ENCODE measurements at places on chromosomes 12 and 14. TPM values are rescaled to one million over a fixed set of nuclear protein-coding genes. Genes with fewer than 3 reads are reported as not detected.
A peak's percentile ranks its signal among the peaks of the same experiment; 100 is the strongest.

Gene ACSS3
- total RNA-seq: 24.8 TPM

Gene DTX1
- total RNA-seq: 2.0 TPM

Gene PDZRN4
- 0.32 TPM for total RNA-seq

Gene WNT5B
- total RNA-seq: 3.3 TPM

Gene SERPINA10
- total RNA-seq: not detected

Gene CHFR
- total RNA-seq: 19.0 TPM

Gene LTBR
- total RNA-seq: 37.6 TPM

Gene VDR
- total RNA-seq: 0.93 TPM

GRCh38 chr14:38257507-38257906, 1.6 kb upstream of the CLEC14A start:
- DNase-seq: no peak

GRCh38 chr12:105775343-105775742, 363.4 kb downstream of the NUAK1 start:
- DNase-seq: no peak

GRCh38 chr14:60951776-60952435, 29.0 kb downstream of the TRMT5 start:
- no peak for DNase-seq

DNA sequence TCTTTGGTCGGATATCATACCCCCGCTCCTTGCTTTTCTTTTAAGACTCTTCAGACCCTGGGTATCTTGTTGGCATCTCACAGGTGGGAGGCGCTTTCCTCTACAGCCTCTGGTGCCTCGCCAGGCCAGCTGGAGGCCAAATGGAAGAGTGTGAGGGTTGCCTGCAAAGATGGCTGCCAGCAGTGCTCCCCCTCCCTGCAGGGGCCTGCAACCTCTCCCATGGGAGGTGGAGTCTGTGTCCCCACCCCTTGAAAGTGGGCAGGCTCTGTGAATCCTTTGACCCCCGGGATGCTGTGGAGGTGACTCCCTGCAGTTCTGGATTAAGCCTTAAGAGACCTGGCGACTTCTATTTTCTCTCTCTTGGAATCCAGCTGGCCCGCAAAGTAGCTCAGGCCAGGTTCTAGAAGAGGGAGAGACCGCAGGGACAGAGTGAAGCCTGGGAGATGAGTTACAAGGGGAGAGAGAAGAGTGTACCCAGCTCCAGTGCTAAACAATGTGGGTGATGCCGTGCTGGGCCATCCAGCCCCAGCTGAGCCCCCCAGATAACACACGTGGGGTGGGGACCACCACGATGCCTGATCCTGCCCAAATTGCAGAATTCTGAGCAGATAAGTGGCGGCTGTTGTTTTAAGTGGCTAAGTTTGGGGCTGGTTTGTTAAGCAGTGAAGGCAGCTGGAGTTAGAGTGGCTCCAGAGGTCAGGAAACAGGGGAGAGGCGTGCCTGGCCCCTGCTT, 37.9 kb upstream of the NCOR2 start:
- DNase-seq: no peak

GRCh38 chr12:26810330-26810729, 22.7 kb downstream of the ITPR2 start:
- peak; percentile 76 for DNase-seq

GRCh38 chr12:74280156-74280655, 257.4 kb upstream of the ATXN7L3B start:
- DNase-seq: no peak

DNA sequence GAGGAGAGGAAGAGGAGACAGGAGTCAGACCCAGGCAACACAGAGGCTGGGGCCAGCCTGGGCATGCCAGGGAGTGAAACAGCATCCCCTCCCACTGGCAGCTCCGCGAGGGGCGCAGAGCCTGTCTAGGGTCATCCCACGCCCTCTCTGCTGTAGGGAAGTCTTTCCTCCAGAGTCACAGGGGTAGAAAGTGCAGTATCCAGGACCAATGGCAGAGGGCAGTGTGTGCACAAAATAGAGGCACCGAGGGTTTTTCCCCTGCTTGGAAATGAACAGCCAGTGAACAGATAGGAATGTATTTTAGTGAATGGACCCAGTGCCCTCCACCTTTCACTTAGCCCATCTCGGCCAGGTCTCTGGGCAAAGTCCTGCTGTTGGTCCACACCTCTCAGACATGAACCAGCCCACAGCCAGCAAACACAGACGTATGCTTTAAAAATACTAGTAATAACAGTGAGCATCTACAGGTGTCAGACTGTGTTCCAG, 9.4 kb upstream of the KRT74 start:
- peak; percentile 24 for DNase-seq

- no peak for DNase-seq
These were observed 46.8 kb downstream of the IQSEC3 start for GRCh38 chr12:113347-113746.

- peak; percentile 97 for DNase-seq
These were observed at the start of gene APPL2 for GRCh38 chr12:105235732-105236476. APPL2 (minus strand) TSS chr12:105236174; CDS start chr12:105236012, 162 bp downstream.

DNA sequence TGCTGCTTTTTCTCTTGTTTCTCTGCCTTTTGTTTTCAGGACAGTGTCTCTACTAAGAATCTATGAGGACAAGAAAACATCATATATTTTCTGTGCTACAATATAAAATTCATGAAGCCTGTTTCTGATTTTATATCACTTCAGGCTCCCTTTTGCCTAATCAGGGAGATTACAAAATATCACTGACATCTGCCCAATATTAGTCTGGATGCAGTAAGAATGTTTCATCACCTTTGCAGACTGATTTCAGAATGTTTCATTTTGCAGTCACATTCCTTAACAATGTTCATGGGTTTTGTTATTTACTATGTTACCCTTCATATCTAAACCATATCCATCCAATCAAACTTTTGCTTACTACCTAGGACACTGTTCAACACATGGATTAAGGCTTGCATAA, 491 bp upstream of the CLEC6A start:
- DNase-seq: no peak

GRCh38 chr12:91744597-91744996, 401.0 kb downstream of the BTG1 start:
- no peak for DNase-seq

- DNase-seq: no peak
These were observed 247.2 kb downstream of the ALX1 start for GRCh38 chr12:85527192-85527591.

- no peak for DNase-seq
These were observed 320.8 kb upstream of the CCDC196 start for GRCh38 chr14:66165337-66165736.

GRCh38 chr14:101105045-101105444, 201.5 kb upstream of the RTL1 start:
- DNase-seq: no peak

- peak; percentile 24 for DNase-seq
These were observed 66.3 kb upstream of the NCOR2 start for GRCh38 chr12:124633365-124634362.

- no peak for DNase-seq
These were observed 233.3 kb upstream of the DAAM1 start for GRCh38 chr14:58954901-58955861.

- DNase-seq: no peak
These were observed 50.4 kb upstream of the TSPAN8 start for GRCh38 chr12:71208053-71208685.

- DNase-seq: no peak
These were observed 23.7 kb upstream of the AEBP2 start for GRCh38 chr12:19415563-19415962.
